Activated gamma-delta T cell (primary cell): ENCODE measurements at places on chromosomes 2 and 18.

GRCh38 chr2:149068996-149069888, 30.7 kb downstream of the LYPD6B start:
- no peak for DNase-seq

- no peak for DNase-seq
Observed at GRCh38 chr2:219542931-219543595, 546 bp downstream of the CHPF start.

DNA sequence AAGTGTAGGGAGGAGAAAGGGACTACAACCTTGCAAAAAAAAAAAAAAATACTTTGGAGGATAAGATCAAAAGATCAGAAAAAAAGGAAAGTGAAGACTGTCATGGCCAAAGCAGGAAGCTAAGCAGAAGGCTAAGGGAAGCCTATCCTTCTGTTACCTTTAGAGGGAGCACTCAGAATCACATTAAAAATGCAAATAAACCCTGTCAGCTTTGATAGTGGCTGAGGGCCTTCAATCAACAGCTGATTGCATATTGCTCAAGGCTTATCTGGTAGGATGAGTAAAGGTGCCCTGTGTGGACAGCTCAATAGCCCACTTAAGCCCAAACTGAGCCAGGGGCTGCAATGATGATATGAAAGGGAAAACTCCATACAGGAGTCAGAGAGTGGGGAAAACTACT, 1021.2 kb downstream of the LRP1B start:
- no peak for DNase-seq

GRCh38 chr2:179669196-179669595, 192.2 kb downstream of the ZNF385B start:
- no peak for DNase-seq

DNA sequence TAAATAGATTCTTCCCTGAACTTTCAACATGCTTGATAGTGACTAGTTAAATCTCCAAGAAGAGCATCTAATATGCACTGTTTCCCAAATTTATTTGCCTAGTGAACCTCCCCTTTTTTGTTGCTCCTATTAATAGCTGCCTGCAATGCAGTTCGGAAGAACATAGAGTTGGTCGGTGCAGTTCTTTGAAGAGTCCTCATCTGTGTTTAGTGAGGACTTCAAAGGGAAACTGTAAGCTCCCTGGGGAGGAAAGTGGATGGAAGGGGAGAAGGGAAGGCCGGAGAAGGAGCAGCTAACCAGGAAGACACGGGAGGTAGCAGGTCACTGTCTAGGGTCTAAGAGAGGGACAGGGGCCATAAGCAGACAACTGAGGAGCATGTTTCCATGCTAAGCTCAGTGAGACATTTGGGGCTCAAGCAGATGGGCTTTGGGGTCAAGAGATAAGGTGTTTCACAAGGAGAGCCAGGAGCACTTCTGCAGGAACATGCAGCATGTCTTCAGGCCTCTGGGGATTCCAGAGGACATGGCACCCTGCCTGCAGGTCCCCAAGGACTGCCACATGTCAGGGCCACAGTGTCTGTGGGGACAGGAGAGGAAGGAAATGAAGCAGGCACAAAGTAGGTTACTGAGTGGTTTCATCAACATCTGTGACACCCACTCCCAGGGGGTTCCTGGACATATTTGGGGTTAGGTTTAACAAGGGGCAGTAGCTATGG, 48.7 kb upstream of the ANXA4 start:
- DNase-seq: no peak

DNA sequence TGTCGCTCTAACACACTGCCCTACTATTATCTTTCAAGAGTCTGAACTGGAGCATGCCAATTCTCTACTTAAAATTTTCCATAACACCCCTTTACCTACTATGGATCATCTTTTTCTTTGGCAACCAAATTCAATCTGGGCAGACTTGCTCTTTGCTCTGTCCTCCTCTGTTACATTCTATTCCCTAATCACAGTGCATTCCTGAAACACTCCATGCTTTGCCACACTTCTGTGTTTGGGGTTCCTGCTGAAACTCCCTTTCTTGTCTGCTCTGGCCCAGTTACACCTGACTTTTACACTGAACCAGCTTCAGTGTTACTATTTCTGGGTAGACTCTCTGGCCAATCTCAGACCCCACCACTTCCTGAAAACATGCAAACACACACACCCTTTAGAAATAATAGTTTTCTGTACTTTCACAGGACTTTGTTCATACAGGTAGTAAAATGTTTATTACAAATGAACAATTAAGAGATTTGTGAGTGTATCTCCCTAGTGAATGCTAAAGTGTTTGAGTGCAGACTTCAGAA, 119.9 kb upstream of the DCC start:
- DNase-seq: no peak

DNA sequence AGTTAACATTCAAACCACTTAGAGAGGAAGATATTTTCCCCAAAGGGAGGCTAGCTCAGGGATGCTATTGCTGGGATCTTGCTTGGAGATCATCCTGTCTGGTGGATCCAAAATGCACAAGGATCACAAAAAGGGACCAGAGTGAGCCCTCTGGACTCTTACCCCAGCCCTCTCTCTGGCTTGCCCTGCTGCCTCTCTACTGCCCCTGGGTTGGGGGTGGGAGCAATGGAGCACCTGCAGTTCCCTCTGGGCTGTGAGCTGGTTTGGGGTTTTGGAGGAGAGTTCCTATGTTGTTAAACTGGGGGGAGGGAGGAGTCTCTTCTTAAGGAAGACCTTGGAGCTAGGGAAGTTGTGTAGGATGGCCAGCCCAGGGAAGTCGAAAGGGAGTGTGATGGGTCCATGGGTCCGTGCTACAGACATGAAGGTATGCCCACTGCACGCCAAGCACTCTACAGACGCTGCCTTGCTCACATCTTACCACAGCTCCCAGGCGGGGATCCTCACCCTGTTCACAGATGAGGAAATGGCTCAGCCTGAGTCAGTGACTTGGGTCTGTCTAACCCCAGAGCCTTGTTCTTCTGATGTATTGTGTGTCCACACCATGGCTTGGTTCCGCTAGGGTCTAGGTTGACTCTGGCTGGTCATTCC, 3.8 kb downstream of the LBH start:
- DNase-seq: no peak

DNA sequence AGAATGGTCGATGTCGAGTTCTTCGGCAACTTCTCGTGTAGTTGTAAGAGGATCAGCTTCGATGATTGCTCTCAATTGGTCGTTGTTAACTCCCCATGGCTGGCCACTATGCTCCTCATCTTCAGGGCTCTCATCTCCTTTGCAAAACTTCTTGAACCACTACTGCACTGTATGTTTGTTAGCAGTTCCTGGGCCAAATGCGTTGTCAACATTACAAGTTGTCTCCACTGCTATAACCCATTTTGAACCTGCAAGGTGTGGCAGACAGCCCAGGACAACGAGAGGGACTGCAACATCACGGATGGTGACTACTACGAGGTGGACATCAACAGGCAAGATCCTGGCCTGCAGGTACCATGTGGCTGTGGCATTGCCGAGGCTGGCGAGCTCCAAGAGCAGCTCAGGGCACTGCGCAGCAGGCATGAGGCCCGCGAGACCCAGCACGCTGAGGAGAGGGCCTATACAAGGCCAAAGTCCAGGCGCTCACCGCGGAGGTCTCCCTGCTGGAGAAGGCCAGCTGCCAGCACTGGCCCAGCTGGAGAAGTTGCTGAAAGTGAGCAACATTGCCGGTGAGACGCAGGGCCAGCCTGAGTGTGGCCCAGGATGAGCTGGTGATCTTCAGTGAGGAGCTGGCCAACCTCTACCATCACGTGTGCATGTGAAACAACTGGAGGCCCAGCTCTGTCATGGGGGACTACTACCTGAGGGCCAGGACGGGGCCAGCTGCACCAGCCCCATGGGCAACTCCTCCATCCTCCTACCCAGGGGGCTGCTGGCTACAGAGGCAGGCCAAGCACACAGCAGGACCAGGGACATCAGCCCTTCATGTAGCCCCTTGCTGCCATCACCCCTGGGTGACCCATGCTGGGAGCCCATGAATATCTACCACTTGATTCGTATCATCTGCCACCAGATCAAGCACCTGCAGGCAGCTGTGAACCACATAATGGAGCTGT, 20.2 kb downstream of the CLK1 start:
- no peak for DNase-seq

DNA sequence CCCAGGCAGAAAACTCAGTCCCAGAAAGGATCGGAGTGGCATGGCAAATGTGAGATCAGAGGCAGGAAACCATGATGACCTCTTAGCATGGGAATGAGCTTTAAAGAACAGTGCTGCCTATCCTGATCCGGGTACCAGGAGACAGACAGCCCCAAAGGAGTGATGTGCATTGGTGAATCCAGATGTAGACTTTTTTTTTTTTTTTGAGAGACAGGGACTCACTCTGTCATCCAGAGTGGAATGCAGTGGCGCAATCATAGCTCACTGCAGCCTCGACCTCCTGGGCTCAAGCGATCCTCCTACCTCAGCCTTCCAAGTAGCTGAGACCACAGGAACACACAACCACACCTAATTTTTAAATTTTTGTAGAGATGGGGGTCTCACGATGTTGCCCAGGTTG, 122.7 kb downstream of the VAPA start:
- DNase-seq: no peak

GRCh38 chr18:29874519-29875098, 1167.9 kb downstream of the DSC3 start:
- no peak for DNase-seq

DNA sequence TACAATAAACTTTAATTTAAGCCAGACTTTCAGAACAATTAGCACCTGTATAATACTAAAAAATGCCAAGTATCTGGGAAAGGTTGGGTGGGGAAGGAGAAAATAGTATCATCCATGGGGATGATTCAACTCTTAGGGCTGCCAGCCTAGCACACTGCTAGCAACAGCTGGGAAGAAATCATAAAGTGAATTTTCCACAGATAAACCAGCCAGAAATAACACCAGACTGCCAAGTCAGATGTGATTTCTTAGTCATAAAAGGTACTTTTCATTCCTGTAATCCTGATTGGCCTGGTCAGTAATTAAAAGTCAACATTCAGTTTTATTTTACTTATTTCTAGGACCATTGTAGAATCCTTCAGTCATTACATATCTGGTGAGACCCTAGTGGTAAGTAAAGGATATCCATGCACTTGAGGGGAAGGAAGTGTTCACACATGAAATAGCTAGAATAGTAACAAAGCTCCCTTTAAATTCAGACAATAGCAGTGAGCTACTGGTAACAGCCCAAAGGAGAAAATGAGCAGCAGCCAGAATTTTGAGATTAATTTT, 59.4 kb downstream of the LIMS1 start:
- no peak for DNase-seq

- DNase-seq: no peak
Observed at GRCh38 chr18:59730896-59731295, 33.7 kb upstream of the CCBE1 start.

DNA sequence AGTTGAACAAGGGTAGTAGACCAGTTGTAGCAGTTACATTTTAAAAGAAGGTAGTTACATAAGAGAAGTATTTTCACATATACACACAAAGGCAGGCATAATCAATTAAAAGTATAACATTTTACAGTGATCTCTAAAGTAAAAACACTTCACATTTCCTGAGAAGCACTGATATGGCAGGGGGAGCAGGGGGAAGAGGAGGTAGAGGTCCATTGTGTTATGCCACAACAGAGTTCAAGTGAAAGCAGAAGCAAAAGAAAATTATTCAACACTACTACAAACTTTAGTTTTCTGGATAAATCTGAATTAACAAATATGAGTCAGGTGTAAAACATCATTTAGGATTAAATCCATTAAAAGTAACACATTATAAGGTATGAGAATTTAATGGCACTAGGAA, 38.4 kb downstream of the ROCK1 start:
- no peak for DNase-seq

DNA sequence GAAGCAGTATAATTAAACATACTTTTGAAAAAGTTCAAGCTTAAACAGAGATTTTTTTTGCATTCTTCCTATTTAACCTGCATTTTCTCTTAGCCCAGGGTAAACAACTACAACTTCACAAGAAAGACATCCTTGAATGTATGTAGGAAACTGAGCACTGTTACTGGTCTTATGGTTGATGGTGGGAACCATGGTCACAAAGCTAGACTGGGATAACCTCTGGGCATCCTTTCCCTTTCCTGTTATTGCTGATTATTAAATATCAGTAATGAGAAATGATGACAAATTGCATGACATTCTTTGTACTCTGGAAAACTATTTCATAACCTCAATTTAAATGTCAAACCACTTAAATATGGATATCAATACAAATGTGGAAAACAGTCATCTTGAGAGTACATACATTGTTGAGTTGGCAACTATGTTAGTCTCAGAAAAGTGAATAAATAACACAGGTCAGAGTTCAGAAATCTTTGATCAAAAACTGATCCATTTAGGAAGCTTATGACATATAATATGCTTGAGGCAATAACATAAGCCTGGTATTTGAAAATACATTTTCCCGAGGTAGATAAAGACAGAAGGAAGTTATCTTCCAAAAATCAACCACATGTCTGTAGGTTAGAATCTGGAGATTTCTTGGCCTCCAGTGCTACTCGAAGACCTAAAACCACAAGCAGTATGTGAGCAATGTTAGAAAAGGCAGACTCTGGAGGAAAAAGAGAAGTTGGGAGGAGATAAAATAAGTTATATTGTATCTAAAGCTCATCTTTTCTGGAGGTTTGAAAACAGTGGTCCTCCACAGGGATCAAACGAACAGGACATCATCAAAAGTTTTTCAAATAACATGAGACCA, 65.2 kb upstream of the ST8SIA5 start:
- no peak for DNase-seq

DNA sequence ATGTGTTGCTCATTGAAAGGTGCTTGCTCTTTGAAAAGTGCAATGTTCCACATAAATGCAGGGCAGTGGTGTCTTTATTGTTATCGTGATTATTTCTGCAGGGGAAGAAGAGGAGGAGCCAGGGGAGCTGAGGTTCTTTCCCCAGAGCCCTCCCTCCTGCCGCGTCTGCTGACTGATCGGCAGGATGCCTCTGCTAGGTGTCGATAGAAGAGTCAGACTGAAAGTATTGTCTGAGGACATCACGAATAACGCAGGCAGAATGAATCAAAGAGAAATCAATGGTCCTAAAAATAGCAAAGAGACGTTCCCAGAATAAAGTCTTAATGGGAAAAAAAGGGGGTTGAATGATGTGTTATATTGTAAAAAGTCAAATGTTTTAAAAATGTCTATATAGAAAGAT, 47.4 kb upstream of the SIX3 start:
- DNase-seq: no peak

- DNase-seq: no peak
Observed at GRCh38 chr2:220747736-220748135, 824.4 kb downstream of the EPHA4 start.
